Glutamatergic neuron (in vitro differentiated cells): ENCODE measurements at places on chromosomes 1 and 21. TPM values are rescaled to one million over a fixed set of nuclear protein-coding genes. Genes with fewer than 3 reads are reported as not detected.

Gene CEP85
- 28.2 TPM for total RNA-seq

Gene C1QC
- total RNA-seq: not detected

Gene FCGR3A
- not detected for total RNA-seq

Gene ARMH1
- 4.9 TPM for total RNA-seq

Gene OR2T6
- total RNA-seq: not detected

Gene PLEKHA6
- total RNA-seq: 72.7 TPM

Gene MMP23B
- total RNA-seq: 162 TPM

DNA sequence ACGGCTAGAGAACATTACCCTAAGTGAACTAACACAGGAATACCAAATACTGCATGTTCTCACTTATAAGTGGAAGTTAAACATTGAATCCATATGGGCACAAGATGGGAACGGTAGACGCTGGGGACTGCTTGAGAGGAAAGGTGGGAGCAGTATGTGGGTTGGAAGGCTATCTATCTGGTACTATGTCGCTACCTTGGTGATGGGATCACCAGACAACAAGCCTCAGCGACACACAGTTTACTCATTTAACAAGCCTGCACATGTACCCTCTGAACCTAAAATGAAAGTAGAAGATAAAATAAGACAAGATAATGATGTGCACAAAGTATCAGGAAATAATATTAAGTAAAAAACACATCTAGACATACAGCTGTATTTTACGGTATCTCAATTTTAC, 819 bp downstream of the PYHIN1 start:
- DNase-seq: no peak
- no peaks in the 10 kb centered on the region for H3K4me1 ChIP-seq
- no peak overlapping the region for H3K4me3 ChIP-seq
- H3K27me3 ChIP-seq: no peaks in the 10 kb centered on the region

DNA sequence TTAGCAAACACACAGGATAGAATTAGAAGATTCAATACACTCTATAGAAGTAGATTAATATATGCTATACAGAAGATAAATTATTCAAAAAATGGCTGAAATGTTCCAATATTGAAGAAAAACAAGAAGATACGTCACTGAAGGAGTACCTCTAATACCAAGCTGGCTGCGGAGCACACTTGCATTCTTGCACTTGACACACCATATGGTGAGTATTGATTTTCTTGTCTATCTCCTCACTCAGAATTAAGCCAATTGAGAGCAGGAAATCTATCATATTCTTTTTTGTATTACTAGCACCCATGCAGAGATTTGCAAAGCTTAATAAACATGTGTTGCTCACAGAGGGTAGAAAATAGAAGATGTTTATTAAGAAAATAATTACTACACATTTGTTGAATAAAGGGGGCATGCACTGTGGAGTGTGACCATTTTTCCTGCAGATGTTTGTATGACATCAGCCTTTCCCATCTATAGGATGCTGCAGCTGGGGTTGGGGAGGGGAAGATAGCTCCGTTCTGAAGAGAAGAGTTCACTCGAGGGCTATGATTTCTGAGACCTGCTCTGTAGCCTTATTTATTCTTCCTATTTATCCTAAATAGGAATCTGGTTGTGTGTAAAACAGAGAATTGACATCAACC, 318.1 kb downstream of the HHIPL2 start:
- H3K27ac ChIP-seq: no peak overlapping the region
- DNase-seq: no peak
- H3K36me3 ChIP-seq: peaks cover 9% of the 10 kb centered on the region
- H3K4me3 ChIP-seq: no peak overlapping the region
- no peaks in the 10 kb centered on the region for H3K27me3 ChIP-seq

- H3K27me3 ChIP-seq: no peaks in the 10 kb centered on the region
- peaks cover 4% of the 10 kb centered on the region for H3K4me1 ChIP-seq
- no peak overlapping the region for H3K27ac ChIP-seq
- no peak for DNase-seq
Measured at GRCh38 chr1:205140113-205140512, 18.3 kb upstream of the RBBP5 start.

GRCh38 chr21:17726047-17726829, 92.9 kb downstream of the C21orf91 start:
- no peaks in the 10 kb centered on the region for H3K4me1 ChIP-seq
- no peaks in the 10 kb centered on the region for H3K36me3 ChIP-seq
- no peak for DNase-seq

DNA sequence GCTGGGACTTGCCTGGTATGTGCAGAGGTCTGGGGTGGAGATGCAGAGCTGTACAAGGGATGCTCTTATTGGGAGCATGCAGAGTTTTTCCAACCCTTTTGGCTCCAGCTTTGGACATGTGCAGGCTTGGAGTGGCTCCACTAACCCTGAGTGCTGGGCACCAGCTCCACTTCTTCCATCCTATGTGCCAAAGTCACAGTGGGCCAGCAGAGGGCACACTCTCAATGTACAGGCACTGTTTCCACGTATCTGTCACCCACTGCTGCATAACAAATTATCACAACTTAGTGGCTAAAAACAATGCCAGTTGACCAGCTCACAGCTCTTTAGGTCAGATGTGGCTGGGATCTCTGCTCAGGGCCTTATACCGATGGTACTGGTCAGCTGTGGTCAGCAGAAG, 631.8 kb downstream of the AJAP1 start:
- no peak for DNase-seq
- no peak overlapping the region for H3K4me3 ChIP-seq
- H3K27ac ChIP-seq: no peak overlapping the region
- H3K27me3 ChIP-seq: peaks cover 16% of the 10 kb centered on the region
- no peaks in the 10 kb centered on the region for H3K4me1 ChIP-seq
- peaks cover 28% of the 10 kb centered on the region for H3K36me3 ChIP-seq

DNA sequence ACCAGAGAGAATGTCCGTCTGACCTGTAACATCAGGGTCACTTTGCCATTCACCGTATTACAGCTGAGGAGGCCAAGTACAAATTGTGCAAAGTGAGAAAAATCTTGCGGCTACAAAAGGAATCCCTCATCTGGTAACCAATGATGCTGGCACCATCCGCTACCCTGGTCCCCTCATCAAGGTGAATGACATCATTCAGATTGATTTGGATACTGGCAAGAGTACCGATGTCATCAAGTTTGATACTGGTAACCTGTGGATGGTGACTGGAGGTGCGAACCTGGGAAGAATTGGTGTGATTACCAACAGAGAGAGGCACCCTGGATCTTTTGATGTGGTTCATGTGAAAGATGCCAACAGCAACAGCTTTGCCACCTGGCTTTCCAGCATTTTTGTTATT, 18.3 kb upstream of the MUL1 start:
- no peak overlapping the region for H3K4me3 ChIP-seq
- no peak for DNase-seq
- no peak overlapping the region for H3K27ac ChIP-seq
- no peaks in the 10 kb centered on the region for H3K4me1 ChIP-seq

- DNase-seq: no peak
- H3K4me1 ChIP-seq: no peaks in the 10 kb centered on the region
- H3K27me3 ChIP-seq: no peaks in the 10 kb centered on the region
- no peaks in the 10 kb centered on the region for H3K36me3 ChIP-seq
- no peak overlapping the region for H3K4me3 ChIP-seq
Measured at GRCh38 chr1:181936269-181936668, 125.2 kb downstream of the ZNF648 start.

GRCh38 chr21:34042735-34043134, 30.6 kb upstream of the MRPS6 start:
- no peak for DNase-seq
- no peak overlapping the region for H3K27ac ChIP-seq
- H3K4me1 ChIP-seq: no peaks in the 10 kb centered on the region
- no peaks in the 10 kb centered on the region for H3K27me3 ChIP-seq
- H3K4me3 ChIP-seq: no peak overlapping the region

- no peaks in the 10 kb centered on the region for H3K27me3 ChIP-seq
- H3K27ac ChIP-seq: no peak overlapping the region
- no peaks in the 10 kb centered on the region for H3K36me3 ChIP-seq
- DNase-seq: no peak
Measured at GRCh38 chr1:242187816-242188215, 188.9 kb upstream of the MAP1LC3C start.

DNA sequence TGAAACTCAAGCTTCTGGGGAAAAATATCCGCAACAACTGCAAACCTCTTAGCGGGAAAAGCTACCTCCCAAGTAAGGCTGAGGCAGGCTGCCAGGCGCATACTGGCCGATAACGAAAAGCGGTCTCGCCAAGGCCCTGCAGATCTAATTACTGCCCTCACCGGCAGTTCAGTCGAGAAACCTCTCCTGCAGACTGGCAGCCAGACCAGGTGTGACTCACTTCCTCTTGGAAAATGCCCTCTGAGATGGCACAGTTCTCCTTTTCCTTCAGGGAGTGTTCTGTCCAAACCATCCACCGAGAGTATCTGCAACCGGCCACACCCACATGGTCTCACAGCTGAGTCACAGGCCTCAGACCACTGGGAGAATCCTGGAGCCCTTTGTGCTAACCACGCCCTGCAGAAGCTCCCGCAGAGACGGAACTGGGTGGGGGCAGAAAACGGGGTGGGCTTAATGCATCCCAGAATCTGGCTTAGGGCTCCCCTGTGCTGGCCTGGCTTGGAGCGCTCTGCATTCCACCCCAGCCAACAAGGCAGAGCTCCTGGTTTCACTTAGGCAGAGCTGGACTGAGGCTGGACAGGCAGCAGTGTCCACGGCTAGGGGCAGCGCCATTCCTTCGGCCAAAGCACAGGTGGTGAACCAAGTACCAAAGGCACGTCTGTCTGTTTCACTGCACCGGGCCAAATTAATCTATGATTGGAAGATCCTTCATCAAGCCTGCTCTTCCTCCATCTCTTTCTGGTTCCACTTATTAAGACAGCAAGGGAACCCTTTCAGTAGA, 1.2 kb downstream of the S100A10 start:
- H3K4me1 ChIP-seq: peaks cover 6% of the 10 kb centered on the region
- peak; percentile 55 for DNase-seq
- H3K27ac ChIP-seq: peak overlapping the region; percentile 91
- H3K36me3 ChIP-seq: no peaks in the 10 kb centered on the region
- H3K4me3 ChIP-seq: peak overlapping the region; percentile 92

- H3K36me3 ChIP-seq: no peaks in the 10 kb centered on the region
- peaks cover 13% of the 10 kb centered on the region for H3K27me3 ChIP-seq
- H3K27ac ChIP-seq: no peak overlapping the region
- no peak overlapping the region for H3K4me3 ChIP-seq
- H3K4me1 ChIP-seq: peaks cover 31% of the 10 kb centered on the region
Measured at GRCh38 chr1:44625348-44625747, 48.9 kb downstream of the TMEM53 start.

DNA sequence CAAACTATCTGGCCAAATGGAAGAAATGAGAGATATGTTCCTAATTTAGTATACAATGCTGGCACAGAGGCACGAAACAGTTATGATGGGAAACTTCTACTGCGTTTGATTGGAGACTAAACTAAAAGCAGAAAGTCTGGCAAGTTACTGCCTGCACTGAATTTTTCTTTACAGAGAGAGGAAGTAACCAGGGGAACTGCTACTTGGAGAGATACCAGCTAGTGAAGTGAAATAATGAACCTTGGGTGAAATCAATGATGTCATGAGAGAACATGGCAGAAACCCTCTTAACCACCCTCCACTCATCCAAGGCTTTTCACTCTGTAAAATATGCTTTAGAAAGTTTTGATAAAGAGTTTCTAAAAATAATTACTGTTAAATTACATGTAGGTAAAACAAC, 29.3 kb downstream of the NIBAN1 start:
- H3K27me3 ChIP-seq: no peaks in the 10 kb centered on the region
- H3K36me3 ChIP-seq: no peaks in the 10 kb centered on the region
- H3K27ac ChIP-seq: no peak overlapping the region
- DNase-seq: no peak
- H3K4me3 ChIP-seq: no peak overlapping the region

- H3K4me1 ChIP-seq: no peaks in the 10 kb centered on the region
- no peaks in the 10 kb centered on the region for H3K36me3 ChIP-seq
- no peak overlapping the region for H3K27ac ChIP-seq
Measured at GRCh38 chr1:56175211-56175610, 404.2 kb downstream of the PLPP3 start.

- peaks cover 13% of the 10 kb centered on the region for H3K4me1 ChIP-seq
- no peak overlapping the region for H3K4me3 ChIP-seq
- H3K36me3 ChIP-seq: no peaks in the 10 kb centered on the region
- no peaks in the 10 kb centered on the region for H3K27me3 ChIP-seq
- DNase-seq: no peak
- no peak overlapping the region for H3K27ac ChIP-seq
Measured at GRCh38 chr1:42142894-42143675, 10.1 kb upstream of the GUCA2B start.

- peaks cover 21% of the 10 kb centered on the region for H3K36me3 ChIP-seq
- no peaks in the 10 kb centered on the region for H3K4me1 ChIP-seq
- H3K27me3 ChIP-seq: peaks cover 4% of the 10 kb centered on the region
- no peak overlapping the region for H3K27ac ChIP-seq
Measured at GRCh38 chr21:33554982-33555344, 12.1 kb downstream of the SON start.

DNA sequence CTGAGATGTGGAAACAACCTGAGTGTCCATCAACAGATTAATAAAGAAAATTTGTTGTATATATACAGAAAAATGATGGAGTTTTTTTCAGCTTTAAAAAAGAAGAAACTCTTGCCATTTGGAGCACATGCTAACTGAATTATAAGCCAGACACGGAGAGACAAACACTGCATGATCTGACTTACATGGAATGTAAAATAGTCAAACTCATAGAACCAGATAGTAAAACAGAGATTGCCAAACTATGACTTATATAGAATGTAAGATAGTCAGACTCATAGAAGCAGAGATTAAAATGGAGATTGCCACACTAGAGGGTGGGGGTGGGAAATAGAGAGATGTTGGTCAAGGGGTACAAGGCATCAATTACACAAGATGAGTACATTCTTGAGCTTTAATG, 1786.6 kb downstream of the PLA2G4A start:
- no peak overlapping the region for H3K4me3 ChIP-seq
- no peaks in the 10 kb centered on the region for H3K27me3 ChIP-seq
- no peaks in the 10 kb centered on the region for H3K4me1 ChIP-seq
- H3K36me3 ChIP-seq: peaks cover 10% of the 10 kb centered on the region
- DNase-seq: no peak

DNA sequence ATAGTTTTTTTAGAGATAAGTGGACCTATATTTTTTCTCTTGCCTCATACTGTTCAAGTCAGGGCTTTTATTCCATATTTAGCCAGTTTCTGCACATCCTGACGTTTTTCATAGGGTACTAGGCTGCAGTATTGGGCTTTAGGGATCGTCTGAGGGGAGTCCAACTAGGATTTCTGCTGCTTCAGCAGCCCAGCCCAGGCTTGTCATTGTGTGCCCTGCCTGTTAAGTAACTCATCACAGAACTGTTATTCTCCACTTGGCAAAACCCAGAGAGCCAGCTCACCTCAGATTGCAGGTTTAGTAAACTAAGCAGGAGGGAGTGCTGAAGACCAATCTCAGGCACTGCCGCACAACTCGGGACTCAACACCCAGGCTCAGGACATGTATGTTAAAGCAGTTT, 2.8 kb downstream of the GALNT2 start:
- H3K36me3 ChIP-seq: no peaks in the 10 kb centered on the region
- H3K4me1 ChIP-seq: peaks cover 12% of the 10 kb centered on the region
- H3K4me3 ChIP-seq: no peak overlapping the region
- no peak for DNase-seq
- no peak overlapping the region for H3K27ac ChIP-seq
- H3K27me3 ChIP-seq: peaks cover 8% of the 10 kb centered on the region

DNA sequence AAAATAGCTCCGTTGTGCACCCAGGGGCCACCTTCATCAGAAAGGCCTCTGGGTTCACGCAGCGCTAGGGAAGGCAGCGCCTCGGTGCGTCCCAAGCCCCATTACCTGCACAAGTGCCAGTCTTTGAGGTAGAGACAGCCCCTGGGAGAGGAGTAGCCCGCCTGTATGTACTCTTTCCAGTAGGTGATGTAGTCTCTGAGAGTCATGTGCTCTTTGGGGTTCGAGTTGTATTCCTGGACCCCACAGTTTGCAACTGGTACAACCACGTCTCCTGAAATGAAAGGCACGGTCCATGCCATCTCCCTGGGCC, 601 bp downstream of the JMJD4 start:
- H3K27me3 ChIP-seq: peaks cover 3% of the 10 kb centered on the region
- peak overlapping the region; percentile 93 for H3K4me3 ChIP-seq
- peaks cover 8% of the 10 kb centered on the region for H3K4me1 ChIP-seq
- no peak for DNase-seq
